ENCODE measurements at places on chromosomes 5 and 9.

GRCh38 chr9:115416299-115416698, 298.3 kb upstream of the TNC start:
- no peak for DNase-seq

DNA sequence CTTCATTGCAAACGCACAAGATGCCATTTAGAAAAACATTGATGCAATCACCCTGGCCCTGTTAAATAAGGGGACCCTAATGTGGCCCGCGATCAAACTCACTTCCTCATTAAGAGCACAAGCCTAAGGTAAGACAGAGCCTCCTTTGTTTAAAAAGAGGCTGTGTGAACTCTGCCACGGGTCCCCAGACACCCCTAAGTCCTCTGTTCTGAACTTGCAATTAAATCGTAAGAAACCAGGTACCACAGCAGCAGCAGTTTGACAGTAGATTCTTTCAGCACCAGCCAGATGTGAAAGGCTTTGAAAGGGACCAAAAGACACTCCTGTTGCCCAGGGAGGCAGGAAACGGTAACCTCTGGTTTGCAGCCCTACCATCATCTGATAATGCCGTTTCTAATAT, 346.3 kb downstream of the TMEM167A start:
- no peak for DNase-seq

DNA sequence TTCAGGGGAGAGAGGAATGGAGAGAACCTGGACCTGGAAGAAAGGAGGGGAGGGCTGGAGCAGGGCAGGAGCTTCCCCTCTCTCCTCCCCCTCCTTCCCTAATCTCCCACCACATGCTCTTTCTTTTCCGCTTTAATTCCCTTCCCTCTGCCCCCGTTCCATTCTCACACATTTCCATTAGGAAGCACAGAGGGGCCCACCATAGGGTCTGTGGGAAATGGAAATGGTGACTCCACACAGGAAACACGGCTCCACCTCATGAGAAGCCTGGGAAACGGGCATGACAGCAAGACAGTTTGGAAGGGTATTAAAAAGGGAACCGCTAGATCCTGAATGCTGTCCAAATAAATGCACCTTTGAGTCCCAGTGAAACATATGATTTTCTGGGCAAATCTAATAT, 64.9 kb upstream of the ENTREP1 start:
- no peak for DNase-seq

DNA sequence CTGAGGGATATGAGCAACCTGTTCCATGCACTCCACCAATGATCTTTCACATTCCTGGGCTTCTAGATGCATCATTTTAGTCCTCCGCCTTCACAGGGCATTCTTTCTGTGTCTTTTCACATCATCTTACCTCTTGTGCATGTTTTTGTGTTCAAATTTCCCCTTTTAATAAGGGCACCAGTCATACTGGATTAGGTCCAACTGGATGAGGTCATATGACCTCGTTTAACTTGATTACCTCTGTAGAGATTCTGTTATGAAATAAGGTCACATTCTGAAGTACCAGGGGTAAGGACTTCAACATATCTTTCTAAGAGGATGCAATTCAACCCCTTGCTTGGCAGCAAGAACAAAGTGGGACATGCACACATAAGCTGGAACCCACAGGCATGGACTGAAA, 335.3 kb upstream of the TLE4 start:
- no peak for DNase-seq

DNA sequence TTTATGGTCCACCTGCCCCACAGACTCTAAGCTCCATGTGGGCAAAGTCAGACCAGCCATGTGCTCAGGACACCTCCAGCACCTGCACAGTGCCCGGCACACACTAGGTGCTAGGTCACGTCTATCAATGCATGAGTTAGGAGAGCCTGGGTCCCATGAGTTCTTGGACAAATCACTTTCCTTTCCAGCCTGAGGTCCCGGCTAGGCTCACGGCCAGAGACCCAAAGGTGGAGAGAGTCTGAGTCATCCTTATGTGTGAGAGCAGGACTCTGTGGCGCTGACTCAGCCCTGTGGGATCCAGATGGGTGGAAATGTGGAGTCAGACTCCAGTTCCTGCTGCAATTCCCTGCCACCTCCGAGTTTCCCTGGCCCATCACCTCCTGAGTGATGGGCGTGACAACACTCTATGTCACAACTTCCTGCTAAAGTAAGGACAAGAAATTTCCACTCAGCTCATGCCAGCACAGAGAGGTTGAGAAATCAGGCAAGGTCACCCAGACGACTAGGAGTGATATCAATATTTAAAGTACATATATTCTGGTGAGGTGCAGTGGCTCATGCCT, 2.5 kb upstream of the ST6GALNAC4 start:
- DNase-seq: no peak

GRCh38 chr9:2655411-2655901, 33.9 kb downstream of the VLDLR start:
- no peak for DNase-seq

DNA sequence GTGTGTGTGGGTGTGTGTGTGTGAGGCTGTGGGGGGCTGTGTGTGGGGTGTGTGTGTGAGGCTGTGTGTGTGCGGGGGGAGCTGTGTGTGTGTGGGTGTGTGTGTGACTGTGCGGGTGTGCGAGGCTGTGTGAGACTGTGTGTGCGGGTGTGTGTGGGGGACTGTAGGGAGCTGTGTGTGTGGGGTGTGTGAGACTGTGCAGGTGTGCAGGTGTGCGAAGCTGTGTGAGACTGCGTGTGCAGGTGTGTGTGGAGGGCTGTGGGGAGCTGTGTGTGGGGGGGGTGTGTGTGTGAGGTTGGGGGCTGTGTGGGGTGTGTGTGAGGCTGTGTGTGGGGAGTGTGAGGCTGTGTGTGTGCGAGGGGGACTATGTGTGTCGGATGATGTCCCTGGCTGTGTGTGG, 23.2 kb downstream of the AHRR start:
- DNase-seq: no peak

DNA sequence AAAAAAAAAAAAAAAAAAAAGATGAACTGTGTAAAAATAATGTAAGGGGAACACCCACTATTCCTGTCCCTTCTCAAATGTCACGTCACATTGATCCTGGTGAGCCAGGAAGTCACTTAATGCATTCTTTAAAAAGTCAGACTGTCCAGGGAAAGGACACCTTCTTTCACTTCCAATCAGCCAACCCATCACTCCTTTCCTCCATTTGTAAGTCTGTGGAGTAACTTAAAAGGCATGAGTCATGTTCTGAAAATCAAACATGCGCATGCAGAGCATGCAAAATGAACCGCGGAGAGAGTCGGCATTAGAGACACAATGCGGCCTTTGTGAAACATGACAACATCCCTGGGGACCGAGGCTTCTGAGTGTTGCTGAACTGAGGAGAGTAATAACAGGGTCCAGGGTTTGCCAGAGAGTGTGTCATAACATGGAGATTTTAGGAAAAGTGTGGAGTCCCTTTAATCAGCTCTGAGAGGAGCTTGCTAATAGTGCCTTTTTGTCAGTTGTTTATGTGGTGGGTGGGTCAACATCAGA, 77.6 kb upstream of the SEMA6A start:
- no peak for DNase-seq

- no peak for DNase-seq
These were observed 604.9 kb downstream of the NR2F1-AS1 start for GRCh38 chr5:92976156-92976555.

DNA sequence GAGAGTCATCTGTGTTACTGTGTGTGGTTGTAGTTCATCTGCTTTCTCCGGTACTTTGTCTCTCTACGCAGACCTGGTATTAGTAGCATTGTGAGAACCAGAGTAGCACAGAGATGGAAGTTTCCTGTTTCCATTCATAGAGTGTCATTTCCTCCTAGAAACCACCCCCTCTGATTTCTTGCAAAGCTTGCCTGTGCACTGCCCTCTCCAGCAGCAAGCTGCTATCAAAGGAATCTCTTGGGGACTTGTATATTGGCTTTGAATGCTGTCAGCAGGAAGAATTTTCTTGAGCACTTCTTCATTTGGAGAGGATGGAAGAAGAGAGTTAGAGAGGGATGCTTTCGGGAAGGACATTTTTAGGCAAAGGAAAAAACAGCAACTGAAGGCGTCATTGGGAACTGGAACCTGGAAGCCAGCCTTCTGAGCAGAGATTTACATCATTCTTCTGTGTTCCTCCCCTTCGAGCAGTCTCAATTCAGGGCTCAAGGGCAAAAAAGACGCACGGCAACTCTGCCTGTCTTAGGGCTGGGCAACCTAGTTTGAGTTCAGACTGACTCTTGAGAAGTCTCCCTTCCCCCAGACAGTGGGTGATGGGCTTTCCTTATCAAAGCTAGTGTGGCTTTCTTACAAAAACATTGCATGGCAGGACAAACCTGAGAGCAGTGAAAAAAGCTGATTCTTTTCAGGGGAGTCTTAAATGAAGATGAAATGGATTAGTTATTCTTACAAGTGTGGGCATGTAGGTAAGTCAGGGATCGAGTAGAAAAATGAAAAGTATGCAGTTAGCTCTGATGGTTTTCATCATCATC, 226.3 kb downstream of the AOPEP start:
- no peak for DNase-seq

DNA sequence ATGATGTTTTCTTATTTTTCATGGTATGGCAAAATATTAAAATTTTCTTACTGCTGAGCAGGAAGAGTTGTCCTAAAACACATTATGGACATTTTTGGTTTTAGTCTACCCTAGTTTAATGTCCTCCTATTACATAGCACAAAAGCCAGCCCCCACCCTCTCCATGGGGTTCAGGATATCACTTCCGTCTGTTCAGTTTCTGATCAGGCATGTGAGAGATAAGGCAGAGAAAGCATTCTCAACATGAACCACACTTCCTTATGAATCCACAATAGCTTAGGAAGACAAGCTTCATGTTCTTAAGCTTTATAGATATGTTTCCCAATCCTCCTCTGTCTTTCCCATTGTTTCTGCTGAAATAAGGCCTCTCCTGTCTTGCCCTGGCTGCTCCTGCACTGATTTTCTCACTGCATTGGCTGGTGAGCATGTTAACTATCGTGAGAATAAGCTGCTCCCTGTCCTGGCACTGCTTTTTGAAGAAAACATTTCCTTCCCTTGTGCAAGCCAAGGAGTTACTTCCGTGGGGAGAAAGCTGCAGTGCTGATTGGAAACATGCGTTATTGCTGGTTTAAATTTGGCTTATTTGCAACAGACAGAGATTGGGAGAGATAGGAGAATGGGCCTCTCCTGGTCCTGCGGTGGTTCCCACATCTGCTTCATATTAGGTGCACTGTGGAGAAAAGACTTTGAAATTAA, 260.3 kb upstream of the RPS23 start:
- DNase-seq: no peak

All from activated CD4-positive, alpha-beta T cell treated with anti-CD3 and anti-CD28 coated beads, Interleukin-2, amount 50 U/mL, for 24 hours (primary cell).